Kasumi-1 (cell line): ENCODE measurements at places on chromosomes 5 and 9.

DNA sequence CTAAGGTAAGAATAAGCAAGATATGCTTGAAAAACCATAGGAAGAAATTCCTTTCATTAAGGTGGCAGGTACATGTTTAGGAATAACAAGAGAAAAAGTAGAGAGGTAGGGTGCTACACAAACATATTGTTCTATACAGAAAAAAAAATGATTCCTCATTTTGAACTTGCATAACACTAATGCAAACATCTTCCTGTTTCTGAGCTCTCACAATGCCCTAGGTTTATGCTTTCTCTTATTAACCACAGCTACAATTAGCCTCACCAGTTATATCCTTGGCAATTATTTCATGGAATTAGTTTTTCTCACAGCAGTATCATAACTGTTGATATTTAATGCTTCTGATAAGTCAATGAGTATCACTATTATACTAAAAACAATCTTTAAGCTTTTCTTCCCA is 20.7 kb downstream of the CEMIP2 start:
- peak; percentile 29 for DNase-seq

GRCh38 chr9:103999375-104000062 is 94.6 kb upstream of the SMC2 start:
- no peak for DNase-seq

- DNase-seq: no peak
These were observed 6.6 kb upstream of the ERMP1 start for GRCh38 chr9:5839572-5839902.

DNA sequence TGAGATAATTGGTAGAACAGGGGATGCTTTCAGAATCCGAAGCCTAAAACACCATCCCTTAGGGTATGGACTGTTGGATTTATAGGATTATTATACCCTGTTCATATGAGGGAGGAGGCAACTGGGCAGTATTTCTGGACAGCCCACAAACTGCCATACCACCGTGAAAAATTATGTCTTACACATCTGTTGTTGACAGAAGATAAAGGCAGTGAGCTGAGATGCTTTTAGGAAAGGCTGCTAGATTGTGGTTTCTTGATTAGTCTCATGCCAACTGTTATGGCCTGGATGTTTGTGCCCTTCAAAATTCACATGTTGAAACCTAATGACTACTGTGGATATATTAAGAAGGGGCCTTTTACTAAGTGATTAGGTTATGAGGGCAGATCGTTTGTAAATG is 83.7 kb upstream of the DHFR start:
- DNase-seq: no peak

DNA sequence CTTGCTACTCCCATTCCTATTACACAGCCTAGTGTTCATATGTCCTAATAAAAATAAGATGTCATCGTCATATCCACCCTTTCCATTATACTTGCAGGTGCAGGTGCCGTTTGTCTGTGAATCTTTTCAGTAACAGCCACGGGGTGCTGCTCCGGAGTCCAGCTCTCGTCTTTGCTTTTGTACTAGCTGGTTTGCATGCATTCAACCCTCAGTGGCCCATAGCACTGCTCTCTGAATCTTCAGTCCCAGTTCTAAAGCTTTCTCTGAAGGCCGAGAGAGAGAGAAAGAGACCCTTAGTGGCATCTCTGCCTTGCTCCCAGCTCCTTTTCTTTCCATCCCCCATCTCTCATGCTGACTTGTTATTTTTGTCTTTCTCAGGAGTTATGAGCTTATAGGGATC is 468.5 kb downstream of the TMEM232 start:
- DNase-seq: no peak

DNA sequence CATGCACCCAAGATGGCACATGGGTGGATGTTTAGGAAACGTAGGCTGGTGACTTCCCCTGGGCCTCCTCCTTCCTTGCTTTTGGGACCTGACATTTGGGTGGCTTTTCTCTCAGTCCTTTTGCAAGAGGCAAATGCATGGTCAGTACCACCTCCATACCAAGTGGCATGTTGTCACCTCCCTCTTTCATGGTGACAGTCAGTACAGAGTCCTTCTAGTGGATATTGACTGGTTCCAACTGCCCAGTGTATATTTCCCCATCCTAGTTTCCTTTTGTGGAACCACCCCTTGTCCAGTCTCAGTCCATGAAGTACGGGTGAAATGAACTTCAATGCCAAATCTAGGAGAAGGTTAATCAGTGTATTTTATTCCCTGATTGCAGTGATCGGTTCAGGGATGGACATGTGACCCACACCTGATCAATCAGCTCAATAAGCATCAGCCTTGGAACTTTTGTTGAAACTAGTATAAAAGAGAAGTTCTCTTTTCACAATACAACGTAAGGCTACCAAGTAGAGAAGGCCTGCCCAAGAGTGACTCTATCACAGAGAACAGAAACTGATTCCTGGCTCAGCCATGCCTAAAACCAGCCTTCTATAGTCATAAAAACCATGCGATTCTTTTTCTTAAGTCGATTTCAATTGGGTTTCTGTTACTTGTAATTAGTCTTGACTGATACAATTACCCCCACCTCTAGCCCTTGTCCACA is 143.4 kb upstream of the KLF9 start:
- no peak for DNase-seq

DNA sequence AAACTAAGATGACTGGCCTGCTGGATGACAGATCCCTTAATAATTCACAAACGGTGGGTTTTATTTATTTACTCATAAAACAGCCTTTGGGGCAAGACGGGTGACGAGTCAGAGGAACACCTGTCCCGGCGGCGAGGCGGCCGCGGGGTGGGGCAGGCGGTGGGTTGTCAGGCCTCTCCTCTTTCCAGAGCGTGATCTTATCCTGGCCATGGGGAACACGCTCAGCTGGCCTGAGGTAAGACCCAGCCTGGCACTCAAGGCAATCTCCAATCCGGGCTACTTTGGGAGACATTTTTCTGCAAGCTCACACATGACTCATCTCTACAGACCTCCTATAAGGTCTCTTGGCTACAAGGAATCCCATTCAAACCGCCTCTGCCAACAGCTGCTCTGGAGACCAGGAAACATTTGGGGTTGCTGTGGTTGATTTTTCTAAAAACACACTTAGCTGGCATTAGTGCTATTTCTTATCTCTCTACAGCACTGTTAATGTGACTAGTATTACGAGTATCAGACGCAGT is 6.3 kb downstream of the RAPGEF1 start:
- DNase-seq: peak; percentile 88

DNA sequence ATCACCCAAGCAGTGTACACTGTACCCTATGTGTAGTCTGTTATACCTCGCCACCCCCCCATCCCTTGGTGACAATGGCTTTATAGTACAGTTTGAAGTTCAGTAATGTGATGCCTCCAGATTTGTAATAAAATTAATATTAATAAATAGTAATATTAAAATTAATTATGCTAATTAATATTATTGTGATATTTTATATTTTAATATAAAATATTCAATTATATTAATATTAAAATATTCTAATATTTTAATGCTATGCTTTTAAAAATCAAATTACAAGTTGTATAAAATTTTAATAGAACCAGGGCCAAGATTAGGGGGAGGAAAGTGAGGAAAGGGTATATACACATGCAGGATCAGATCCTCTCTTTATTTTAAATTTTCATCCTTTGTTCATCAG is 147.7 kb upstream of the MAP3K1 start:
- no peak for DNase-seq

- no peak for DNase-seq
These were observed 68.4 kb downstream of the COL27A1 start for GRCh38 chr9:114223564-114224246.

DNA sequence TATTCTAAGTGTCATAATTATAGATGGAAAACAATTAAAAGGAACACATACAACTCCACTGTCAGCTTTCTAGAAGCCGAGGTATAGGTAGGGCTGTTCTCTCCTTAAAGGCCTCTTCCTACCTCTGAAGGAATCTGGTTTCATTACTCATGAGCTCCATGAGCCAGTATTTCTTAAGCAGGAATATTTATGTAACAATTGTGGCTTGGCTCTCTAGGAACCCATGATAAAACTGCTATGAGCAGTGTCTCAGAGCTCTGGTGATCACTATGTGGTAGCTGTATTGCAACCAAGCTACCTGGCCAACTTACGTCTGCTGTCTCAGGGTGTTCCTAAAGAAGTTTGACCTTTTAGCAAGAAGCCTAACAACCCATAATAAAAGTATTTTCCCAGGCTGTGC is 157.7 kb downstream of the CEP120 start:
- DNase-seq: no peak

- DNase-seq: no peak
These were observed 422.2 kb downstream of the CTNND2 start for GRCh38 chr5:11482011-11482410.

GRCh38 chr5:125026867-125027731 is 280.7 kb upstream of the ZNF608 start:
- no peak for DNase-seq

DNA sequence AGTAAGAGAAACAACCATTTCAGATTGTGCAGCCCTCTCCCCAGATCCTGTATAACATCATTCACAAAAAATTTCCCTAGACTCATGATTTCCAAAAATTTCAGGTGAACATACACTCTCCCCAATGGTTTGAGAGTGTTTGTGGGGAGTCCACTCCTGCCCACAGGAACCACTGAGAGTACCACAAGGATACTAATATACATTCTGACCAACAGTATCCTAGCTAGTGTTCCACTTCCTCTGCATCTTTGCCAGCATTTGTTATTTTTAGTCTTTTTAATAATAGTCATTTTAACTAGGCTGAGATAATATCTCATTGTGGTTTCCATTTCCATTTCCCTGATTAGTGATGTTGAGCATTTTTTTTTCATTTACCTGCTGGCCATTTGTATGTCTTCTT is 155.4 kb downstream of the DTWD2 start:
- no peak for DNase-seq

DNA sequence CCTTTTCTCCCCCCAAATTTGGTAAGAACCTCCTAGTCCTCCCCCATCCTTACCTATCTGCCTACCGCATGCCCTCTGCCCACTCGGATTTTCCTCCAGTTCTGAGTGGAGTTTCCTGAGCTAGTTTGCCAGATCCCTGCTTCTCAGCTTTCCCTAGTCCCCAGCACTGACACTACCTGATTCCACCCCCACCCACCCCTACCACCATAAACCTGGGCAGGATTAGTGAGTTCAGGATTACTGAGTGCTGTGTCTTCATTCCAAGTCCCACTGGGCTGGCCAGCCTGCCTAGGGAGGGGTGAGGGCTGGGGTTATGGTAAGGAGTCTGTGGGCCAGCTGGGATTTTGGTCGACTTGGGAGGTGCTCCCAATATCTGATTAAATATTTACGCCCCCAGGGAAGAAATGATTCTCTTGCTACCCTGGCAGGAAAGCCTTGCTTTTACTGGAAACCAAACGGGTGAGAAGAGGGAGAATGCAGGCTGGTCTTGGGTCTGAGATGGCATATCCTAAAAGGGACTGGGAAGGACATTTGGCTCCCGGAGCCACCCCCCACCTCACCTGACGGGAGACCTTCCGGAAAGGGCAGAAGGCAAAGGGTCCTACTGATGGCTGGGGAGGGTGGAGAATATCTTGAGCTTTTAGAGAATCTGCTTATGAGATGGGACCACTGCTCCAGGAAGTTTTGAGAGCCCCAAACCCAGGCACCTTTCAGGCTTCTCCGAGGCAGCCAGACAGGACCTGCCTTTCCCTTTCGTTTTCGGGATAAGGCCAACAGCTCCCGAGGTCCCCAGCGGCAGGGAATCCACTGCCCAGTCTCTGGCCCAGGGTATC is 3.7 kb downstream of the PITX1 start:
- DNase-seq: no peak

DNA sequence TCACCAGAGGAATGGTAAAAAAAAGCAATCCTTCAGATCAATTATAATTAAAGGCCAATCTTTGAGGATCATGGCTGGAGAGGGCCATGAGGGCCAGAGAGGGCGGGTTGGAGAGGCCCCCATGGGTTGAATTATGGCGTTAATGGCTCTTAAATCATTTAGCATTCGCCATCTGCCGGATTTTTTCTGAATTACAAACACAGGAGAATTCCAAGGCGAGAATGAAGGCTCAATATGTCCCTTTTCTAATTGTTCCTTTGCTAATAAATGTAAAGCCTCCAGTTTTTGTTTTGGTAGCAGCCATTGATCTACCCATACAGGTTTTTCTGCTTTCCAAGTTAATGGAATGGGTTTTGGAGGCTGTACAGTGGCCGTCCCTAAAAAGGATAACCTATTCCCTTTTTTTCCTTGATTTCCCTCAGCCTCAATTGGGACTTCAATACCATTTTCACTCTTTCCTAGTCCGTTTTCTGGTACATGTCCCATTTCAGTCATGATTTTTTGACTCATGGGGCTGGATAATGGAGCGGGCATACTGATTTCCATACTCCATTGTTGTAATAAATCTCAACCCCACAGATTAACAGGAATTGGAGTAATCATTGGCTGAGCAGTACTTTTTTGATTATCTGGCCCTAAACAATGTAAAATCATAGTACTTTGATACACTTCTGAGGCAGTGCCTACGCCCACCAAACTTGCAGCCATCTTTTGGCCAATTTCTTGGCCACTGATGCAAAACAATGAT is 6.7 kb upstream of the TMEM141 start:
- peak; percentile 36 for DNase-seq

DNA sequence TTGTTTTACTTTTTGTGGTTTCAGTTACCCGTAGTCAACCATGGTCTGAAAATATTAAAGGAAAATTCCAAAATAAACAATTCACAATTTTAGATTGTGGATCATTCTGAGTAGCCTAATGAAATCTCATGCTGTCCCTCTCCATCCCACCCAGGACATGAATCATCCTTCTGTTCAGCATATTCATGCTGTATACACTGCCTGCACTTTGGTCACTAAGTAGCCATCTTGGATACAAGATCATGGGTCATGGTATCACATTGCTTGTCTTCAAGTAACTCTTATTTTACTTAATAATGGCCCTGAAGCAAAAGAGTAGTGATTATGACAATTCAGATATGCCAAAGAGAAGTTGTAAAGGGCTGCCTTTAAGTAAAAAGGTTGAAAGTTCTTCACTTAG is 536.5 kb upstream of the ACO1 start:
- DNase-seq: no peak

- DNase-seq: peak; percentile 84
These were observed 53.0 kb downstream of the CXXC5 start for GRCh38 chr5:139701056-139701741.

DNA sequence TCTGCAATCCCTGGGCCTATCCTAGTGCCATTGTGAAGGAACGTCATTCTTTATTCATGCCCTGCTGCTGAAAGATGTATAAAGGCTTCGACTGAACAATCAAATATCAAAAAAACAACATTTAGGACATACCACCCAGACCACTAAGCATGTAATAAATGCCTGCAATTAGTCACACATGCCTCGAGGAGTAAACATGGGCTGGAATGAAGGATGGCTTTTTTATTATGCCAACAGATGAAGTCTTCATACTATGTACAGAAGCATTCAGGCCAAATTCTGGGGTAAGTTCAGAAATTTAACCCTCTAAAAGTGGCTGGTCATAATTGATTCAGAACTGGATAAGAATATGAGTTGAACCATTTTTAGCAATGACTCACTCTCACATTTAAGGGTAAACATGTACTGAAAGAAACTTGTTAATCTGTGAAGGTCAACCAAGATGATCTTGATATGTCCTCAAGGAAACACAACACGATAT is 38.1 kb downstream of the FAM240B start:
- DNase-seq: no peak

- no peak for DNase-seq
These were observed 181.7 kb upstream of the S1PR3 start for GRCh38 chr9:88809355-88810161.

GRCh38 chr9:34562135-34562745 is 27.3 kb downstream of the CNTFR start:
- DNase-seq: peak; percentile 2

GRCh38 chr9:93900436-93900819 is 54.7 kb downstream of the BARX1 start:
- no peak for DNase-seq

- DNase-seq: no peak
These were observed 377.1 kb upstream of the RORB start for GRCh38 chr9:74120061-74120460.

- no peak for DNase-seq
These were observed 28.7 kb downstream of the TPPP start for GRCh38 chr5:664343-664993.
